Right lobe of liver (tissue), 6 donors: ENCODE measurements at places on chromosomes 6 and 20. TPM values are rescaled to one million over a fixed set of nuclear protein-coding genes. Genes with fewer than 3 reads are reported as not detected.

DNA sequence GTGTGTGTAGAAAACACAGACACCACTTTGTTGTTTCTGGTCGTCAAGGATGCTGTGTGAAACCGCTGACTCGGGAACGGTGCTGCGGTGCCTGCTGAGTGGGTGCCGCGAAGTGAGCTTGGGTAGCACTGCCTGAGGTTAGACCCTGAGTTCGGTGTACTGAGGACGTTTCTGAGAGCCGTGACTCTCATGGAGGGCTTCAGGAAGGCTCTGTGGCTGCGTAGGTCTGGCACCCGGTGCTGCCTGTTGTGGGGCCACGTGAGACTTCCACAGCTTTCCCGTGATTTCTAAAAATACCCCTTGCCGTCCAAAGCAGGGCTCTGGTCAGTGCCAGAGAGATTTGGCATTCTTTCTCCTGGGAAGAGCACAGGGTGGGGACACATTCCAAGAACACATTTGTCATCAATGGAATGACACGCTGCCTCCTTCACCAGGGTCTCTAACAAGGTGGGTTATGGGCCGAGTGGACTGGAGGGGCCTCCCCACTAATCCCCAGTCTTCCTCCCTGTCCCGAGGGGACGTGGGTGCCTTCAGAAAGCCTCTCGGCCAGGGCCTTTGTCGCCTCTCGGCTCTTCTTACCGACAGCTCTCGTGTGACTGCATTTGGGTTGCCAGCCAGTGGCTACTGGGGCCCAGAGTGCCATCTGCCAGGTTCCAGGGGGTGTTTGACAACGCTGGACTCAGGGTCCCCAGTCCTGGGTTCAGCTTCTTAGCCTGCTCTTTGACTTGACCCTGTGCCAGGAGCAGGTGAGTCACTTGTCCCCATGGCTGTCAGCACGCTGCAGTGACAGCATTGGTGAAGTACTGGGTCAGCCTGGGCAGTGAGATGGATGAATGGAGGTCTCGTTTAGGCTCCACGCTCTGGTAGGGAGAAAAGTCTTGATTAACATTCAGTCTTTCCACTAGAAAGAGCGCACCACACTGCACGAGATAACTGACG lies 62.2 kb downstream of the SYNJ2 start:
- H3K4me1 ChIP-seq: no peaks in the 10 kb centered on the region
- H3K4me3 ChIP-seq: no peak overlapping the region
- H3K27me3 ChIP-seq: no peaks in the 10 kb centered on the region
- H3K36me3 ChIP-seq: no peaks in the 10 kb centered on the region
- peak; percentile 40 for DNase-seq
- no peak overlapping the region for H3K27ac ChIP-seq

GRCh38 chr6:108755257-108756240 lies 92.7 kb upstream of the ARMC2 start:
- no peak overlapping the region for H3K27ac ChIP-seq
- no peak overlapping the region for H3K4me3 ChIP-seq
- no peak for DNase-seq
- peaks cover 45% of the 10 kb centered on the region for H3K4me1 ChIP-seq

The PDYN gene
- not detected for total RNA-seq

The MAFB gene
- total RNA-seq: 16.6 TPM

DNA sequence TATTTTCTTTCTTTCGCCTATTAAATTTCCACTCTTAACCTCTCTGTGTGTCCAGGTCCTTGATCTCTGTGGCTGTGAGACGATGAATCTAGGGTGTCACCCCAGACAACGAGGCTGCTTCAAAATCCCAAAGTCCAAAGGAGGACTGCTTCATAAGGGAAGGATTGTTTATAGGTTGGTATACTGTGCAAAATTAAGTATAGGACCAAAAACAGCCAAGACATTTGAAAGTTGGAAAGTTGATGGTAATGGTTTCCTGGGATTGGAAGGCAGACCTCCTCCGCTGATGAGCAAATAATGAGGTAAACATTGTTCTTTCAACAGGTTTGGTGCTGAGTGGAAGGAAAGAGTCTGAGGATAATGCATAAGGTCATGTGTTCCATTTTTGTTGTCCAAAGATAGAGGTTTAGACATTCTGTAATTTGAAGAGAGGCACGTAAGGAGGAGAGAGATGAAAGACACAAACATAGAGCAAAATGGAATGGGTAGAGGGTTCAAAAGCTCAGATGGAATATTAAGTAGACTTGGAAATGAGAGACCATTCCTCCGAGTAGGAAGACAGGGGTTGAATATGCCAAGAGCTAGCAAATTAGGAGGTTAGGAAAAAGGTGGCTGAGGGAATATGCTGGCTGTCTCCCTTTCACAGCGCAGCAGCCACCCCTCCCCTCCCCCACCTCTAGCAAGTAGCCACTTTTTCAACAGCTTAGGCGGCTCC lies 24.8 kb downstream of the ZNF311 start:
- H3K36me3 ChIP-seq: no peaks in the 10 kb centered on the region
- no peaks in the 10 kb centered on the region for H3K4me1 ChIP-seq
- H3K4me3 ChIP-seq: peak overlapping the region; percentile 62
- H3K27ac ChIP-seq: peak overlapping the region; percentile 68
- DNase-seq: no peak

GRCh38 chr20:49216991-49217578 lies 2.1 kb upstream of the DDX27 start:
- H3K4me1 ChIP-seq: no peaks in the 10 kb centered on the region
- H3K27me3 ChIP-seq: no peaks in the 10 kb centered on the region
- no peak overlapping the region for H3K27ac ChIP-seq
- peak; percentile 92 for DNase-seq
- no peak overlapping the region for H3K4me3 ChIP-seq

The CST2 gene
- total RNA-seq: 0.80 TPM

The CNR1 gene
- not detected for total RNA-seq

GRCh38 chr20:9838378-9839295 lies at the start of gene PAK5:
Gene PAK5, minus strand, starts transcription at chr20:9839076. Its CDS starts 194,748 bp downstream, at chr20:9644328.
- peak within 1 kb of the TSS; percentile 1 for H3K4me3 ChIP-seq
- H3K4me1 ChIP-seq: no peaks in the 10 kb centered on the region
- DNase-seq: no peak
- peaks cover 10% of the 10 kb centered on the region for H3K27me3 ChIP-seq

The SRXN1 gene
- total RNA-seq: 158 TPM

GRCh38 chr6:101545191-101545590 lies 151.7 kb downstream of the GRIK2 start:
- H3K4me3 ChIP-seq: no peak overlapping the region
- no peak overlapping the region for H3K27ac ChIP-seq
- H3K27me3 ChIP-seq: no peaks in the 10 kb centered on the region

DNA sequence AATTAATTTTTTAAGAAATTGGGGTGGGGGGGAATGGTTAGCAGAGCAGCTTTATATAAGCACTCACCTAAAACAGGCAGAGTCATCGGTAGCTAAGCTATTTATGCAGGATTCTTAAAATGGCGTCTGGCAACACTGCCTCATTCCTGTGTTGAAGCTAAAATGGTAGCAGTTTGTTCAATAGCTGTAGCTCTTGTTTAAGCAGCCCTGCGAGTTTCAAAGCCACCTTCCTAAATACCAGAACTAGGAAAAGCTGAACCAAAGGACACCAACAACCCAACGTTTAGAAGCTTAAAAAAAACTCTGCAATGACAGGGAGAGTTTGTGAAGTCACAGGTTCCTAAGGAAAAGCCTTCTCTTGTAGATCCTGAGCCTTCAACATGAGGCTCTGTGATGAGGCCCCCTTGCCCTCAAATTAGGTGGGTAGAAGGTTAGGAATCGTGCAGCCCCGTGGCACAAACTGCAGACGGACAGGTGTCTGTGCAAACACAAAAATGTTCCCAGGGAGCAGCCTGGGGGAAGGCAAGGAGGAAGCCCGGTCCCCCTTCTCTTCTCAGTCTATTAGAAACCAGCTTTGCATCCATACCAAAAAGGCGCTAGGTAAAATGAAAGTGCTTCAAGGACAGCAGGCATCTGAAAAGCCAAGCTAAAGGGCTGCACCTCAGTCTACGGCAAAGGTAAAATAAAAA lies 4.7 kb downstream of the ZMYND8 start:
- peak; percentile 15 for DNase-seq
- H3K27ac ChIP-seq: peak overlapping the region; percentile 98
- H3K36me3 ChIP-seq: no peaks in the 10 kb centered on the region

The C6orf141 gene
- 1.1 TPM for total RNA-seq

GRCh38 chr6:154862536-154862935 lies 129.3 kb downstream of the SCAF8 start:
- H3K27ac ChIP-seq: no peak overlapping the region
- H3K4me1 ChIP-seq: no peaks in the 10 kb centered on the region
- DNase-seq: no peak
- no peak overlapping the region for H3K4me3 ChIP-seq
- H3K27me3 ChIP-seq: no peaks in the 10 kb centered on the region

DNA sequence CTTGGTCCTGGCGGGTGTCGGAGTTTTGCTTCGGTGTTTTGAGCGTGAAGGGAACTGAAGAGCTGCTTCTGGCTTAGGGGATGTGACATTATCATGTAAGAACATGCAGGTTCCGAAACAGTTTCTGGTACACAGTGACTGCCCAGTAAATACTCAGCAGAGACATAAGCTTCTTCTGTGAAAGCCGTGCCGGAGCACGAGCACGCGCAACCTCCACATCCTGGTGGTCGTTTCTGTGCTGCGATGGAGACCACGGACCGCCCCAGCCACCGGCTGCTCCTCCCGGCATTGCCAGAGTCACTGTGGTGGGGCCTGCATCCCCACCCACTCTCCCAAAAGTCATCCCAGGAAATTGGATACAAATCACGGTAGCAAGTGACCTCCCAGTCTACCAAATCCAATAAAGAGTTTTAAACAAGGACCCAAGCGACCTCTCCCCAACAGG lies 18.7 kb downstream of the KIF25 start:
- no peak for DNase-seq
- no peaks in the 10 kb centered on the region for H3K4me1 ChIP-seq
- H3K36me3 ChIP-seq: no peaks in the 10 kb centered on the region
- H3K4me3 ChIP-seq: no peak overlapping the region
- no peak overlapping the region for H3K27ac ChIP-seq

- no peaks in the 10 kb centered on the region for H3K4me1 ChIP-seq
- H3K27me3 ChIP-seq: no peaks in the 10 kb centered on the region
- H3K36me3 ChIP-seq: no peaks in the 10 kb centered on the region
- no peak for DNase-seq
Measured at GRCh38 chr6:34524499-34524898, 31.6 kb downstream of the SPDEF start.

- no peaks in the 10 kb centered on the region for H3K36me3 ChIP-seq
- no peak overlapping the region for H3K4me3 ChIP-seq
- no peak overlapping the region for H3K27ac ChIP-seq
- H3K27me3 ChIP-seq: no peaks in the 10 kb centered on the region
Measured at GRCh38 chr20:35000311-35000921, 44.7 kb downstream of the MYH7B start.

The HDGFL1 gene
- not detected for total RNA-seq

GRCh38 chr6:152746172-152746553 lies 4.4 kb upstream of the VIP start:
- no peaks in the 10 kb centered on the region for H3K36me3 ChIP-seq
- H3K27me3 ChIP-seq: no peaks in the 10 kb centered on the region
- no peak for DNase-seq

DNA sequence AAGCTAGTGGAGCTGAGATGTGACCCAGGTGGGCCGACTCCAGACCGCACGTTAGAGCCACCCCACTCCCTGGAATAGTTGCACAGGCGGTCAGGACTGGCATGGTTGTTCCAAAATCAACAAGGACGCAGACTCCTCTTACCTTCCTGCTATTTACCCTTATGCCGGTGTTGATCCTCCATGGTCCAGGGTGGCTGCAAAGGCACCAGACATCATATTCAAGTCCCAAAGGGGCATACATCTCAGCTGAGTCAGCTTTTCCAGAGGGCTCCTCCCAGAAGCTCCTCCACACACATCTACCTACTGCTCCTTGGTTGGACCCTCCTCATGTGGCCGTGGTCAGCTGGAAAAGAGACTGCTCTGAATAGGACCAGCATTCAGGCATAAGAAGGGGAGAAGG lies 112.2 kb downstream of the SYCP2 start:
- no peaks in the 10 kb centered on the region for H3K4me1 ChIP-seq
- no peak overlapping the region for H3K4me3 ChIP-seq
- H3K36me3 ChIP-seq: no peaks in the 10 kb centered on the region
- no peaks in the 10 kb centered on the region for H3K27me3 ChIP-seq

The COL10A1 gene
- total RNA-seq: not detected

The KCNB1 gene
- 4.4 TPM for total RNA-seq

DNA sequence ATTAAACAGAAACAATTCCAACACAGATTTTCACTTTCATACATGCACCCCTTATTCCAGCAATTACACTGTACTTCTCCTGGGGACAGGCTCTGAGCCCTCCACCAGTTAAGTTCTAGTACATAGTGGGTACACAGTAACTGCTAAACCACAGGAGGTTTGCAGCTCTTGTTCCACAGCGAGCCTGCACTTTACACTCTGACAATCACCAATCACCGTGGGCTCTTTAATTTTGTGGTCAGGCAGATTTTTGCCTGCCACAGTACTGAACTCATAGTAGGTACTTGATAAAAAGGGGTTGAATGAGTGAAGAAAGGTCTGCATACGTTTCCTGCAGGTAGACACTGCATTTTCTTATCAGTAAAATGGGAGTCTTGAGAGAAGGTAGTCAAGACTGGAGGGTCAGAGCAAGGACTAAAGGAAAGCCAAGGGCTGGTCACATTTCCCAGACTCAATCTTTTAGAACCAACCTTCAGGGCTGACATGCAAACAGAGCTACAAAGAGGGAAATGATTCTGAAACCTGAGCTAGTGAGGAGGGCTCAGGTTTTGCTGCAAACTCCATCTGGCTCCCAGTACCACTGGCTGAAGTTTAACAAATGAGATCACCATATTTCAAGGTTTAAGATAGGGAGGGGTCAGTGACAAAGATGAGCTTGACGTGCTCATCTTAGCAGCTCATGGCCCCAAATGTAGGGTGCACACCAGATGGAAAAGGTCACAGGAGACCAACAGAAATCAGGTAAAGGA lies 404.6 kb downstream of the BTBD9 start:
- no peaks in the 10 kb centered on the region for H3K4me1 ChIP-seq
- H3K36me3 ChIP-seq: no peaks in the 10 kb centered on the region
- H3K27me3 ChIP-seq: no peaks in the 10 kb centered on the region
- no peak for DNase-seq

The DUSP22 gene
- 22.8 TPM for total RNA-seq
